ENCODE measurements at places on chromosomes 1 and 21.

DNA sequence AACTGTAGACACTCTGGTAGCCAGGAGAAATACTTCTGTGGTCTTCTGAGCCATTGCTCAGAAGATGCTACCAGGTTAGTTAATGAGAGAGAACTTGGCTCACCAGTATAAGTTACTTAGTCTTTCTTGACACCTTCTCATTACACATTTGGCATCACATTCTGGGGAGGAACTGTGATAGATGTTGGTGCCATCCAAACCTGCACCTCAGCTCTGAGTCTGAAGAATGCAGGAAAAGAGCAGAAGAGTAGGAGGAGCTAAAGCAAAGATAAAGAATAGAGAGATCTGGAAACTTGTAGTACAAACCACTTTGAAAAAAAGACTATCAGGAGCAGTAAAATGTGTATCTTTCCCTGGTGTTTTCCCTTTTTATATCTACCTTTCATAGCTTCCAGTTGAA lies 58.9 kb downstream of the RGL1 start:
- DNase-seq: no peak

DNA sequence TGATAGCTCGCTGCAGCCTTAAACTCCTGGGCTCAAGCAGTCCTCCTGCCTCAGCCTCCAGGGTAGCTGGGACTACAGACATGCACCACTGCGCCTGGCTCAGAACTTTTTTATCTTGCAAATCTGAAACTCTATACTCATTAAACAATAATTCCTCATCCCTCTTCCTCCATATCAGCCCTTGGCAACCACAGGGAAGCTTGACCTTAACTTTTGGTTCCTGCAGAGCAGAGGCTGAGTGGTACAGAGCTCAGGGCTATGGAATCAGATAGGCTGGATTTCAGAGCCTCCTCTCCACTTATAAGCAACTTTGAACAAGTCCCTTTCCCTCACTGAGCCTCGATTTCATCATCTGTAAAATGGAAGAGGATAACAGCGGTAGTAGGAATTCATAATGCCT lies 47.4 kb downstream of the ECE1 start:
- DNase-seq: no peak

DNA sequence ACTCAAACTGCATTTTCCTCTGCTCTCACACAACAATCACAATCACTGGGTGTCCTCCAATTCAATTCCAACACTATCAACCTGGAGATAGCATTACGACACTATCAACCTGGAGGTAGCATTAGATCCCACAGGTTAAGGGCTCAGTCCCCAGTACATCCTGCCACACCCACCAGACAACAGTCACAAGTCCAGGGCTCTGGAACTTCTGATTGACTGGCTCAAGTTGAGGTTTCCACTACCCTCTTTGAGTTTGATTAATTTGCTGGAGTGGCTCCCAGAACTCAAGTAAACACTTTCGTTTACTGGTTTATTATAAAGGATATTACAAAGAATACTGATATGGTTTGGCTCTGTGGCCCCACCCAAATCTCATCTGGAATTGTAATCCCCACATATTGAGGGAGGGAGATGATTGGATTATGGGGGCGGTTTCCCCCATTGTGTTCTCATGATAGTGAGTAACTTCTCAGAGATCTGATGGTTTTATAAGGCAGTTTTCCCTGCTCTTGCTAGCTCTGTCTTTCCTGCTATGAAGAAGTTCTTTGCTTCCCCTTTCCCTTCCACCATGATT lies 49.6 kb upstream of the ARHGAP29 start:
- no peak for DNase-seq

- no peak for DNase-seq
These were observed 13.2 kb upstream of the PRAMEF12 start for GRCh38 chr1:12760256-12760795.

DNA sequence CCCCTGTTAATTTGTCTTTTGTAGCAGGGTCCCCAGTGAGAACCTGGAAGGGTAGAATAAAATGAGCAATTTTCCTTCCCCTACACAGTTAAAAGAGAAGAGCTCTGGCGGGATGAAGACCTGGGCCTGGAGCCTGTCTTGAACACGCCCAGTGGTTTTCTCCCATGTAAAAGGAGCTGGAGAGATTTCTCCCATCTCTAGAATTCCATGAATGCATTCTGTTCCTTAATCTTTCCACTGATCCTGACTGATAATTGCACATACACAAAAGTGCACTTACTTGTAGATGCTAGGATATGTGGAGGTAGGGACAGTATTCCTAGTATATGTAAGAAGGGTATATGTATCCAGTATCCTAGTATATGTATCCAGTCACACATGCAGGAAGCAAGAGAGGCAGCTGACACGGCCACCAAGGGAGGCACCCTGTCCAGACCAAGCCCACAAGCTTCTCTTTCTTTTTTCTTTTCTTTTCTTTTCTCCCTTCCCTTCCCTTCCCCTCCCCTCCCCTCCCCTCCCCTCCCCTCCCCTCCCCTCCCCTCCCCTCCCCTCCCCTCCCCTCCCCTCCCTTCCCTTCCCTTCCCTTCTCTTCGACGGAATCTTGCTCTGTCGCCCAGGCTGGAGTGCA lies 11.9 kb upstream of the PKNOX1 start:
- no peak for DNase-seq

DNA sequence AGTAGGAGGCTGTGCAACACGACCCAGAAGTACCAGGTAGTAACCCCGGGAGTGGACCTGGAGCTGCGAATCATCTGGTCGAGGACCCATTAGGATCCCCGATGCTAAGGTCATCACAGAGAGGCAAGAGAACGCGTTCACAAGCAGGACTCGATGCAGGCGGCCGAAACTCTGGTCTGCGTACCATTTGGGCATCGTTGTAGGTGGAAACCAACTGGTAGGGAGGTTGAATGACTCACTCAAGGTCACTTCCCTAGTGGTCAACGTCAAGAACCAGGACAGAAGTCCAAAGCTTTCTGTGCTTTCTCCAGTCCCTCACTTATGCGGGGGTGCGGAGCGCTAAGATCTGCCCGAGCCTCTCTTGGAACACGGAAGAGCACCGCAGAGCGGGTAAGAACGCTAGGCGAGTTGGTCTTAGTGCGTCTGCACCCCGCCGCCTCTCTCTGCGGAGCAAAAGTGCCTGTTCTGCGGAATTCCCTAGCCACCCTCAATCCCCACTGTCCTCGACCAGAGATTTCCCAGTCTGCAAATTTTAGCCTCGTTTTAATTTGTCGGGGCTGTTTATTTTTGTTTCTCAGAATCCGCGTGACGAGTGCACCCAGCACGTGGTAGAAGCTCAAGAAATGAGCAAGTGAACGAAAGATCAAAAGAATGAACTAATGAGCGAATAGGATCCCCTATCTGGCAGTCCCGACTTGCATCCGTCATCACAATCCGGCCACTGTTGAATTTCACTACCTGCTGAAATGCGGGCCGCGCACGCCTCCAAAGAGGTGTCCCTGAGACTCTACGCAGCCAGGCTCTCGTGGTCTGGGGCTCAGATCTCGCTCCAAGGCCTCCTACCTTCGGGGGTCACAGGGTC lies 12.2 kb downstream of the HLX start:
- DNase-seq: no peak

DNA sequence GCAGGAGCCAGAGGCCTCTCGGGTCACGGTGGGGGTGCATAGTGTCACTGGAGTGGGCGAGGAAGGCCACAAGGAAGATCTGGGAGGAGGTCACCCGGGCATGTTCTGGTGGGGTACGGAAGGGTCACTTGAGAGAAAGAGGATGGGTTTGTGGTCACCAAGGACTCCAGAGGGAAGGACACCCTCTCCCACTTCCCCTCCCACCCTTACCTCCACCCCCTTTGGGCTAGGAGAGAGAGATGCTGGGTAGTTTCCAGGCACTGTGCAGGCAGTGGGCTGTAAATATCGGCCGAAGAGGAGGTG lies 703 bp downstream of the AMIGO1 start:
- no peak for DNase-seq

- no peak for DNase-seq
These were observed 32.6 kb downstream of the RYR2 start for GRCh38 chr1:237074371-237075117.

DNA sequence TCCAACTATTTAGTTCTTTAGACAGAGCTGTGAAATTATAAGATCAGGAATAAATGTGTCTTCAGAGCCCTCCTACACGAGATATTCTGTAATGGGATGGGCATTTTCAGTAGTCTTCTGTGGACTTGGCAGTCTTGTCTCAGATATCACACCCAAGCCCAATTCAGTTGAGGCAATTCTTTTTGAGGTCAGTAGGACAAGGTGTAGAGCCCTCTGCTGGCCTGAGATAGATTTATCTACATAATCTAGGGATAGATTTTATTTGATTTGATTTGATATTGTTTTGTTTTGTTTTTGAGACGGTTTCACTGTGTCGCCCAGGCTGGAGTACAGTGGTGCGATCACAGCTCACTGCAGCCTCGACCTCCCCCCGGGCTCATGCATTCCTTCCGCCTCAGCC lies 77.5 kb downstream of the FMN2 start:
- DNase-seq: no peak

GRCh38 chr1:36752891-36753361 lies 270.2 kb upstream of the CSF3R start:
- no peak for DNase-seq

DNA sequence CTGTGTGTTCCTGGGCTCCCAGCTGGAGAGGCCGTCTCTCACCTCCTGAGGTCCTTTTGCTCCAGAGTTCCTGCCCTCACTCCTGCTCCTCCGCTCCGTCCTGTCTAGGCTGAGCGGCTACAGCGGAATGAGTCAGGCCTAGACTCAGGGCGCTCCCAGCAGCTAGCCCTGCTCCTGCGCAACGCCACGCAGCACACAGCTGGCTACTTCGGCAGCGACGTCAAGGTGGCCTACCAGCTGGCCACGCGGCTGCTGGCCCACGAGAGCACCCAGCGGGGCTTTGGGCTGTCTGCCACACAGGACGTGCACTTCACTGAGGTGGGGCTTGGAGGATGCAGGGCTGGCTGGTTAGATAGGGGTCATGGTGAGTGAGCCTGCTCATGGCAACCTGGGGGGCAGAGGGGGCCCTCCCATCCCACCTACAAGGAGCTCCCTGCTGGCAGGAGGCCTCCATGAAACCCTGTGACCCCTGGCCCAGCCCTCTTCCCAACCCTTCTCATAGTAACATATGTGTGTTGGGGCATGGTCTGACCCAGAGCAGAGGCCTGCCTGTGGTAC lies 15.1 kb downstream of the PSRC1 start:
- DNase-seq: no peak

Data from activated naive CD4-positive, alpha-beta T cell treated with Interleukin-2 at 50 U/mL for 16 hours (primary cell).